ENCODE measurements at places on chromosomes 5 and 9. TPM values are rescaled to one million over a fixed set of nuclear protein-coding genes. Genes with fewer than 3 reads are reported as not detected.

DNA sequence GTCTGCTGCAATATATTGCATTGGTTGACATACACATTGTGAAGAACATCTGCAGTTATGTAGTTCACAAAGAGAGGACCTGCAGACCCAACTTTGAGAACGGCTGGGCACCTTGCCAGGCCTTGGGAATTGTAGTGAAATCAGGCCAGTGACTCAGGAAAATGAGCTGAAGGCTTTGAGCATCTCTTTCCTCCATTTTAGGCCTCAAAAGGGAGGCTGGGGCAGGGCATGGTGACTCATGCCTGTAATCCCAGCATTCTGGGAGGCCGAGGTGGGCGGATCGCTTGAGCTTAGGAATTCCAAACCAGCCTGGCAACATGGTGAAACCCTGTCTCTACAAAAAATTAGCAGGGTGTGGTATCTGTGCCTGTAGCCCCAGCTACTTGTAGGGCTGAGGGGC lies 1.4 kb upstream of the IPPK start:
- H3K27ac ChIP-seq = peak overlapping the region; percentile 96
- peaks cover 15% of the 10 kb centered on the region for H3K4me1 ChIP-seq
- H3K36me3 ChIP-seq = peaks cover 7% of the 10 kb centered on the region
- H3K4me3 ChIP-seq = peak overlapping the region; percentile 88
- DNase-seq = peak; percentile 91
- H3K27me3 ChIP-seq = no peaks in the 10 kb centered on the region

DNA sequence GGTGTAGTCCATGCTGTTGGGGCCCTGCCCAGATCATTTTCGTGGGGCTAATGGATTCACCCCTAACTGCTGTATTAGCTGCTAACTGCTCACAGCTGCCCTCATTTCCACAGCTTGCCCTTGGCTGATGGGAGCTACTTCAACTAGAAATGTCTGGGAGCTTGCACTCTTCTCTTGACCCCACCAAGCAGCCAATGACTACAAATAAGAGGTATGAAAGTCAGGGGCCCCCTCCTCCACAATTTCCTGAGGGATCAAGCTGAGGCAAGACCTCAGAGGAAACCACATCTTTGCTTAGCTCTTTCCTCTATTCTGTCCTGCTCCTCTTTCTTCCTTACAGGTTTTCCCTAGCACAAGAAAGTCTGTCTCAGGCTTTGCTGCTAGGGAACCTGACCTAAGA lies 397.5 kb downstream of the MLLT3 start:
- no peaks in the 10 kb centered on the region for H3K4me1 ChIP-seq
- H3K27me3 ChIP-seq = no peaks in the 10 kb centered on the region
- no peaks in the 10 kb centered on the region for H3K36me3 ChIP-seq

RPS14 gene
- total RNA-seq = 1,720 TPM

- no peaks in the 10 kb centered on the region for H3K4me1 ChIP-seq
- H3K4me3 ChIP-seq = no peak overlapping the region
- H3K27me3 ChIP-seq = no peaks in the 10 kb centered on the region
- no peak overlapping the region for H3K27ac ChIP-seq
These were observed 612.8 kb downstream of the CSNK1G3 start for GRCh38 chr5:124124711-124125229.

DNA sequence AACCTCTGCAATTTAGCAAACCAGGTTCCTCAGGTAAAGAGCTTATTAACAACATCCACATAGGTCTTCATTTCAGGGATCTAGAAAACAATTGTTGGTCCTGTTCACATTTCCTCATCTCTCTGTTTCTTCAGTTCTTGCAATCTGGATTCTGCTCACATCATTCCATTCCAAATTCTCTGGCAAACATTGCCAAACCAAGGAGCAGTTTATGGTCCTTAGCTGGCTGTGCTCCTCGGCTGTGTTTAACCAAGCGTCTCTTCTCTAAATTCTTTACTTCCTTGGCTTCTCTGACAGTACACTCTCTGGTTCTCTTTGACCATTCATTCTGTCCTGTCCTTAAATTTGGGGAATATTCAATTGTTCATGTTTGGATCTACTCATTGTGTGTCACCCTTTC lies 65.8 kb upstream of the RANBP3L start:
- no peak for DNase-seq
- peaks cover 25% of the 10 kb centered on the region for H3K4me1 ChIP-seq
- H3K27ac ChIP-seq = peak overlapping the region; percentile 1
- H3K27me3 ChIP-seq = no peaks in the 10 kb centered on the region
- no peak overlapping the region for H3K4me3 ChIP-seq
- H3K36me3 ChIP-seq = no peaks in the 10 kb centered on the region

GRCh38 chr9:99050292-99050911 lies 54.5 kb upstream of the TGFBR1 start:
- H3K4me3 ChIP-seq = no peak overlapping the region
- H3K36me3 ChIP-seq = no peaks in the 10 kb centered on the region

PCDHA8 gene
- 0.36 TPM for total RNA-seq

Measured in osteoblast (primary cell).